ENCODE measurements at places on chromosomes 12 and 14. TPM values are rescaled to one million over a fixed set of nuclear protein-coding genes. Genes with fewer than 3 reads are reported as not detected.
A peak's percentile ranks its signal among the peaks of the same experiment; 100 is the strongest.

- no peak overlapping the region for H3K4me3 ChIP-seq
- no peaks in the 10 kb centered on the region for H3K27me3 ChIP-seq
These were observed 554.3 kb upstream of the MIS18BP1 start for GRCh38 chr14:45807178-45807899.

DNA sequence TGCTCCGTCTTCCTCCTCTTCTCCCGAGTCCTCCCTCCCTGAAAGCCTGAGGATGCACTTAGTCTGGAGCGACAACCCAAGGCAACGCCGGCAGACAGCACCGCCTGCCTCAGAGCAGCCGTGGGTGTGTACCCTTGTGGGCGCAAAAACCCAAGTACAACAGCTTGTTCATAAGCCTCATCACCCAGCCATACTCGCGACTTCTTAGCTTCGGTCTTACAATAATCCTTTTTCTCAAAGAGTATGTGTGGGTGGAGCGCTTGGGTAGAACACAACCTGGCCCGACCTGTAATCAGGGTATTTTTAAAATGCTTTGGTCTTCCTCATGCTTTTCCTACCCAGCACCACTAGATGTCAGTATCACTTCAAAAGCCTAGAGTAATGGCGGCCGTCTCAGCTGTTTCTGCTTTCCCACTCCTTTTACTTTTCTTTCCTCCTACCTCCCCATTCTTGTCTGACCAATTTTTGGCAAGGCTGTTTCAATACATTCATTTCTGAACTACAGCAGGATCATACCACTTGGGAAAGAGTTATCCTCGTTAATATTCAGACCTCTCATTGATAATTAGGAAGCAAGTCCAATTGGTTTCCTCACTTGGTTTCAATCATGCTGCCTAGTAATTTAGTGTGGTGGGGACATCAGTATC, 198.9 kb downstream of the EPS8 start:
- H3K27me3 ChIP-seq, result no peaks in the 10 kb centered on the region
- H3K4me1 ChIP-seq, result no peaks in the 10 kb centered on the region
- H3K27ac ChIP-seq, result peak overlapping the region; percentile 5

DNA sequence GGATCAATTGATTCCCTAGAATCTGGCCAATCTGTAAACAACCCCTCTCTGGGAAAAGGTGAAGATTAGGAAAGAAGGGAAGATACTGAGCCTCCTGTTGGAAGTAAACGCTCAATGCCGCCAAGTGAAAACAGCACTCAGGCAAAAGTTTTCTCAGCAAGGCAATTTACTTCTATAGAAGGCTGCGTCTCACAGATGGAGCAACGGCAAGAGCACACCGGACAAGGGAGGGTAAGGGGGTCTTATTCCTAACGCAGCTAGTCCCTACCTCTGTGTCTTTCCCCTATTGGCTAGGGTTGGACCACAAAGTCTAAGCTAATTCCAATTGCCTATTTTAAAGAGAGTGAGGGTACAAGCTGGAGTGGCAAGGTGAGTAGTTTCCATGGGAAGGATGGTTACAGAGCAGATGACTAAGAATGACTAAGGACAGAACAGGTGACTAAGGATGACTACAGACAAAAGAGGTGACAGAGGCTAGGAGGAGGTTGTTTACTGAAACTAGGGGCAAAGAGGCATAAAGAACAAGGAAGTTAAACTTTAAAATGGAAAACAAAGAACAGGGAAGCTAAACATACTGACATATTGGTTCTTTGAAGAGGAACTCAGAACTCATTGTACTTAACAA, 5.6 kb upstream of the TTC9 start:
- no peak overlapping the region for H3K4me3 ChIP-seq
- no peaks in the 10 kb centered on the region for H3K4me1 ChIP-seq
- H3K27me3 ChIP-seq, result no peaks in the 10 kb centered on the region
- DNase-seq, result no peak
- H3K27ac ChIP-seq, result no peak overlapping the region

DNA sequence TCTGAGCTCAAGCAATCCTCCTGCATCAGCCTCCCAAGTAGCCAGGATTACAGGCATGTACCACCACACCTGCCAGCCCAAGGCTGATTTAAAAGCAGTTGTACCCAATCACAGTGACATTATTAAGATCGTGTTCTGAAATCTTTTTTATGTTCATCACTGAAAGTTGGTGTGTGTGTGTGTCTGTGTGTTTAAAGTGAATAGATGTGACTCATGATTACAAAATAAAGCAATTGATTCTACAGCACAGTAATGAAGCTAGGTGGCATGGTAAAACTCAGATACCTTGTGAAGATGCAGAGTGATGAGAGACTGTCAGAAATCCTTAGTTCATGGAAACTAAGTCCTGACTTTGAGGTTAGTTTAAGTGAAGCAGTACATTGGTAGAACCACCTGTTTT, 74.2 kb upstream of the ATP2B1 start:
- H3K36me3 ChIP-seq, result no peaks in the 10 kb centered on the region
- no peaks in the 10 kb centered on the region for H3K4me1 ChIP-seq
- no peak overlapping the region for H3K4me3 ChIP-seq
- no peak for DNase-seq

- H3K4me3 ChIP-seq, result no peak overlapping the region
- no peaks in the 10 kb centered on the region for H3K27me3 ChIP-seq
- no peaks in the 10 kb centered on the region for H3K4me1 ChIP-seq
These were observed 181.9 kb upstream of the SLC38A2 start for GRCh38 chr12:46554460-46554859.

DNA sequence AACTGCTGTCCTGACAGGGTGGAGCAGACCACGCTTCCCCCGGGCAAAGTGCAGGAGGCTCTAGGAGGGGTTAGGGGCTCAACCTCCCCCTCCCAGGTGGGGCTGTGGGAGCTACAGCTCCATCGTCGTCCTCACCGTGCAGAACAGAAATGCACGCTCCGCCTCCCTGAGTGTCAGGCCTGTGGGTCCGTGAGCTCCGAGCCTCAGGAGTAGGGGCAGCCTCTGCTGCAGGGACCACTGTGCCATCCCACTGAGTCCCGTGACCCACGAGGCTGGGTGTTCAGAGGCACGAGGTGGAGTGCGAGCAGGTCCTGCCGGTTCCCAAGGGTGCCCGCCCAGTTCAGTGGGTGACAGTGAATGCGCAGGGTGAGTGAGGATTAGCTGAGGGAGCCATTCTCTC, 48.6 kb downstream of the CACNA1C start:
- H3K27me3 ChIP-seq, result no peaks in the 10 kb centered on the region
- no peak overlapping the region for H3K27ac ChIP-seq
- no peak overlapping the region for H3K4me3 ChIP-seq
- no peaks in the 10 kb centered on the region for H3K36me3 ChIP-seq
- no peaks in the 10 kb centered on the region for H3K4me1 ChIP-seq
- no peak for DNase-seq

DNA sequence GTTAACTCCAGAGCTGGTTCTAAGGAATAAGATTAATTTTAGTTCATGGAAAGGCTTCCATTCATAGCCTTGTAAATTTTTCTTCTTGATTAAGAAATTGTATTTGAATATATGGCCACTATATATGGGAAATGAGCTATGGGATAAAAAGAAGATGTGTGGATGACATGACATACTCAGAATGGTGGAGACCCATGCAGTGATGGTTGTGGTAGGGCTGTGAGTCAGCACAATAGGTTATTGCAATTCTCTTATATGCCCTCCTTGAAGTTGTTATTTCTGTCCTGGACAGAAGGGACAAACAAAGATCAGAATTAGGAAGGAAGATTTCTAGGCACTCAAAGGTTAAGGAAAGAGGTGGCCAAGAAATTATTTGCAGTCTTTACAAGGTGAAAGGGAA, 21.5 kb downstream of the RASSF9 start:
- H3K27ac ChIP-seq, result no peak overlapping the region
- no peak overlapping the region for H3K4me3 ChIP-seq
- H3K36me3 ChIP-seq, result no peaks in the 10 kb centered on the region
- DNase-seq, result no peak
- H3K27me3 ChIP-seq, result no peaks in the 10 kb centered on the region
- no peaks in the 10 kb centered on the region for H3K4me1 ChIP-seq

GRCh38 chr14:37131205-37131604, 41.2 kb downstream of the SLC25A21 start:
- no peaks in the 10 kb centered on the region for H3K36me3 ChIP-seq
- no peaks in the 10 kb centered on the region for H3K27me3 ChIP-seq
- H3K27ac ChIP-seq, result no peak overlapping the region
- no peak overlapping the region for H3K4me3 ChIP-seq
- DNase-seq, result no peak
- H3K4me1 ChIP-seq, result no peaks in the 10 kb centered on the region

- no peak overlapping the region for H3K4me3 ChIP-seq
- no peak for DNase-seq
- no peaks in the 10 kb centered on the region for H3K36me3 ChIP-seq
- no peak overlapping the region for H3K27ac ChIP-seq
- H3K27me3 ChIP-seq, result no peaks in the 10 kb centered on the region
These were observed 7.9 kb upstream of the VAMP1 start for GRCh38 chr12:6478416-6478815.

- no peaks in the 10 kb centered on the region for H3K27me3 ChIP-seq
- no peak overlapping the region for H3K27ac ChIP-seq
- H3K4me3 ChIP-seq, result no peak overlapping the region
- peak; percentile 70 for DNase-seq
- no peaks in the 10 kb centered on the region for H3K36me3 ChIP-seq
These were observed 65.0 kb downstream of the PITPNM2 start for GRCh38 chr12:123085730-123086487.

GRCh38 chr12:41795051-41795600, 349.5 kb downstream of the GXYLT1 start:
- DNase-seq, result no peak
- H3K27ac ChIP-seq, result no peak overlapping the region
- no peaks in the 10 kb centered on the region for H3K27me3 ChIP-seq
- no peaks in the 10 kb centered on the region for H3K36me3 ChIP-seq

DNA sequence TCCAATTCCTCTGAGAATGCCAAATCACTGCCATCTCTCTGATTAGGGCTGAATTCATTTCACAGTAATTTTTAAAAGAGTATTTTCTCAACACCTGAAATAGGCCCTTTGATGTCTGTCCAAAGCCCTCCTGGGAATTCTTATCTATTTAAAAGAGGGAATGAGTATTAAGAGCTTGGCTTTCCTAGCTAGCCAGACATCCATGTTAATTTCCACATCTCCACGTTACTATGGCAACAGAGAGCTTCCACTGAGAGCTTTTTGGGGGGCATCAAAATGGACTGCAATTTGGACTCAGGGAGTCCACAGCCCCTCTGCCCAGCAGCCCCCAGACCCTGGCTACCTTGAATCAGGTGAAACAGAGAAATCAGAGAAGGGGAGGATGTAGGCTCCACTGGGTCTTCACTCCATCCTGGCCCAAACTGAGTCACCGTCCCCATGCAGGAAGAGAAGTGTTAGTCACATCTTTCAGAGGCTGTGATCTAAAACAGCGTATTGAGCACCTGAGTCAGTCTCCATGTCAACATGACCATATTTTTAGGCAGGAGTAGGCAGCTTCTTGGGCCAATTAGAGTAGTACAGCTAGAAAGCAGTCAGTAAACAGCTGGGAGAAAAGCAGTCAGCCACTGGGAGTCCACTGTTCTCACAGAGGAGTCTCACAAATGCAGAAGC, 7.0 kb upstream of the FICD start:
- H3K4me3 ChIP-seq, result no peak overlapping the region
- H3K27ac ChIP-seq, result no peak overlapping the region

DNA sequence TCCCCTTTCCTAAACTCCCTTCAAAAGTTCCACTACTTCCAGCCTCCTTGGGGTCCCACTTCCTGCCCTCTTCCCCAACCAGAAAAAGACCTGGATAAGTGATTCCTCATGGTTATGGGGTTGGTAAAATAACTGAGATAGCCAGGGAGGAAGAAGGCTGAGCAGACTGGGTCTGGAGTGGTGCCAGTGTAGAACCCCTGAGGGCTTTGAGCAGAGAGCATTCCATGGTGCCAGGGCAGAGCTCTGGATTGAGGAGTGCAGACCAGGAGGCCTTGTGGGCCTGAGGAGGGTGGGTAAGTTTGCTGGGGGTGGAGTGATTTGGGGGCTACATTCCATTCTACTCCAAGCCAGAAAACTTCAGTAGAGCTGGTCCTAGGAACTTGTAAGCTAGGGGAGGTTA, 9.5 kb upstream of the CISTR start:
- H3K4me1 ChIP-seq, result peaks cover 6% of the 10 kb centered on the region
- no peak overlapping the region for H3K27ac ChIP-seq
- no peak for DNase-seq
- no peaks in the 10 kb centered on the region for H3K36me3 ChIP-seq

DNA sequence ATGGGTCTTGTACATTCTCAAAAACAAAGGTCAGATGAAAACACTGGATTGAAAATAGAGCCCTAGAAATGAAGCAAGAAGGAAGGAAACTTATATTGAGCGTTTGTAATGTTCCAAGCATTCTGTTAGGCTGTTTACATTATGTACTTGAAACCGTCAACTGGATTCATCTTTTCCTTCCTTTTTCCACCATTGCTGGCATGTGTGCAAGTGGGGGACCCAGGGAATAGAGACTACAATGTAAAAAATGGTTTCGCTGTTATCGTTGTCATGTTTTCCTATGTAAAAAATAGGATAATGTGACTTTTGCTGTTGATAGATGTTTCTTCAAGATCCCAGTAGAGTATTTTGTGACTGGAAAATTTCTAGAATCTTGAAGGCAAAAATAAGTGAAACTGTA, 913.2 kb downstream of the NRXN3 start:
- H3K36me3 ChIP-seq, result no peaks in the 10 kb centered on the region
- no peaks in the 10 kb centered on the region for H3K27me3 ChIP-seq
- no peak for DNase-seq
- no peak overlapping the region for H3K4me3 ChIP-seq
- no peaks in the 10 kb centered on the region for H3K4me1 ChIP-seq
- H3K27ac ChIP-seq, result no peak overlapping the region

DNA sequence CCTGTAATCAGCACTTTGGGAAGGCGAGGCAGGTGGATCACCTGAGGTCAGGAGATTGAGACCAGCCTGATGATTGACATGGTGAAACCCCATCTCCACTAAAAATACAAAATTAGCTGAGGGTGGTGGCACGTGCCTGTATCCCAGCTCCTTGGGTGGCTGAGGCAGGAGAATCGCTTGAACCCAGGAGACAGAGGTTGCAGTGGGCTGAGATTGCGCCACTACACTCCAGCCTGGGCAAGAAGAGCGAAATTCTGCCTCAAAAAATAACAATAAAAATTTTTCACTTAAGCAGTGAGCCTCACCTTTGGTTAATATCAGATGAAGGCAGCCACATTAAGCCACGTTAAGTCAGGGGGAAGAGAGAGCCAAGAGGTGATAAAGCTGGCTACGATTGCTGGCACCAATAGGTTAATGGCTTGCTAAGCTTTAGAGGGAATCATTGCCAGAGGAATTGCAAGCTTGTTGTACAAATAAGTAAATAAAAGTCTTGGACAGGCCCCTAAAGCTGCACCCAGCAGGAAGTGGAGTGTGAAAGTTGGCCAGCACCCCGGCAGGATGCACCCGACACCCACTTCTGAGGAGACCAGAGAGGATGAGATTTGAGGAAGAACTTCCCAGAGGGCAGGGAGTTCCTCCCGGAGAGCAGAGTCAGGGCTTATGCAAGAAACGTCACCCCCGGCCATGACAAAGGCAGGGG, 41.3 kb upstream of the TESC start:
- no peak for DNase-seq
- no peaks in the 10 kb centered on the region for H3K36me3 ChIP-seq
- H3K4me1 ChIP-seq, result no peaks in the 10 kb centered on the region
- H3K27me3 ChIP-seq, result no peaks in the 10 kb centered on the region

- H3K27ac ChIP-seq, result no peak overlapping the region
- no peaks in the 10 kb centered on the region for H3K4me1 ChIP-seq
- DNase-seq, result no peak
- no peaks in the 10 kb centered on the region for H3K27me3 ChIP-seq
These were observed 21.2 kb downstream of the PEX5 start for GRCh38 chr12:7210642-7211151.

PAX9 gene
- 0.64 TPM for total RNA-seq

MYH6 gene
- not detected for total RNA-seq

KRT5 gene
- 464 TPM for total RNA-seq

GLS2 gene
- total RNA-seq, result 5.1 TPM
